Non-pigmented ciliary epithelial cell (primary cell): ENCODE measurements at places on chromosomes 1 and 21.

DNA sequence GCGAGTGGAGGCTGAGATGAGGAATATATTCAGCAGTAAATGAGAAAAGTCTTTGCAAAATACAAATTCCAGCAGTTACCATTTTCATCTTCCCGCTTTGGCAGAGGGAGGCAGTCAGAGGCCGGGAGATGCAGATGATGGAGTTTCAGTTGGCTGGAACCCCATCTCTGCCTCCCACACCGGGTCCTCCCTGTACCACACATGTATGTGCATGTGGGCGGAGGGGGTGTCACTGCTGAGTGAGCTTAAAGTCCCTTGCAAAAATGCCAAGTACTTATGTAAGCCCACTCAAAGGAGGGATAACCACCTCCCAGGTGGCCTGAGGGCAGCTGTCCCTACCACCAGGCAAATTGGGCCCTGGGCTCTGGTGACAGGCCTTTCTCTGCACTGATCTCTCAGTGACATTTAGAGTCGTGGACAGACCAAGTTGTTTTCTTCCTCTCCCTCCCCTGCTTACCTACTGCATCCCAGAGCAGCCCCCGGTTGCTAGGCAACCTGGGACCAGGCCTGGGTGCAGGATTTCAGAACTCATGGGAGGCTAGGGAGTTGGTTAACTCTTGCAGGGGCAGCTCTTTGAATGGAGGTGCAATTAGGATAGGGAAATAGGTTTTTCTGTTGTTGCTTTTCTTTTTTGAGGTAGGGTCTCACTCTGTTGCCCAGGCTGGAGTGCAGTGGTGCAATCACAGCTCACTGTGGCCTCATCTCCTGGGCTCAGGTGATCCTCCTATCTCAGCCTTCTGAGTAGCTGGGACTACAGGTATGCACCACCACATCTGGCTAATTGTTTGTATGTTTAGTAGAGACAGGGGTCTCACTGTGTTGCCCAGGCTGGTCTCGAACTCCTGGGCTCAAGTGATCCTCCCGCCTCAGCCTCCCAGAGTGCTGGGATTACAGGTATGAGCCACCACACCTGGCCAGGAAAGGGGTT, 17.1 kb upstream of the UBXN10 start:
- DNase-seq = no peak

- DNase-seq = no peak
Observed at GRCh38 chr1:9028921-9029705, 2.9 kb upstream of the SLC2A7 start.

DNA sequence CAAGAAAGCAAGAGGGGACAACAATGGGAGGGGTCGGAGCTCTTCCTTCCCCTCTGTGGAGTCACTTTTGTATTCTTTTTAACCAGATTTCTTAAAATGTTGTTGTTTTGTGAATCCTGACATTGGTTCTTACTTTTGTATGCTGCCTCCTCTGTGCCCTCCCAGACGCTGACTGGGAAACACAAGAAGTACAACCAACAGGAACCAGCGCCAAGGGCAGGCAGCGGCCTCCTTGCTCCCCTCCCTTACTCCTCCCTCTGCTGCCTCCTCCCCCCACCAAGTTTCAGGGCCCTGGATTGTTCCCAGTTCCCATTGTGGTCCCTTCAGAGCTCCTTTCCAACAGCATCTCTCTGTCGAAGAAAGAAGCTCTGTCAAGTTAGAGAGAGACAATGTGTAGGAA, 111.1 kb downstream of the BRINP2 start:
- no peak for DNase-seq

DNA sequence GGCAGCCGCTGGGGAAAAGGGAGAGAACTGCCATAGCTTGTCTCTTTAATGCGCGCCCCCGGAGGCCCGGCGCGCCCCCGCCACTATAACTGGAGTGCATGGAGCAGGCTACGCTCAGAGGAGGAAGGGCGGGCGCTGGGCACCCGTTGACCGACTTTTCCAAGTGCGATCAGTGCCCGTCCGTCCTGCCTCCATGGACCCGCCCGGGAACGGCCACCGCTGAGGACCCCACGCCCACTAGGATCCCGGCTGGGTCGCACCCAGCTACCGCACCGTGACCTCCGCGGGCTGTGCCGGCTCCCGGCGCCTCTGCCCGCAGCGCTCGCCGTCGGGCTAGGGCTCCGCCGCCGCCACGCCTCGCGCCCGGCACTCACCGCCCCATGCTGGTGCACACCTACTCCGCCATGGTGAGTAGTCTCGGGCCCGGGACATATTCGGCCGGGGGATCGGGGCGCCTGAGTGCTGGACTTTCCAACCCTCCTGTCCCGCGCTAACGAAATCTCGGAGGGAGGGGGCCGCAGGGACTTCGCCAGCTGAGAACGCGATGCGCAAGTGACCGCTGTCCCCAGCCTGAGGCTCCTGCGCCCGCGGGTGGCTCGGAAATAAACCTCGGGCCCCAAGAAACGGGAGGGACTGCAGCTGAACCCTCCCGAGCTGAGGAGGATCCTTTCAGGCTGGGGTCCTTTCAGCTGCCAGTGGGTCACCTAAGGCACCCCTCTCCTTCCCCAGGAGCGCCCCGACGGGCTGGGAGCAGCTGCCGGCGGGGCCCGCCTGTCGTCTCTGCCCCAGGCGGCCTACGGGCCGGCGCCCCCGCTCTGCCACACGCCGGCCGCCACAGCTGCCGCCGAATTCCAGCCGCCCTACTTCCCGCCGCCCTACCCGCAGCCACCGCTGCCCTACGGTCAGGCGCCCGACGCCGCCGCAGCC, at the start of gene TFAP2E:
Gene TFAP2E (plus strand): TSS at position 117 of the 927 bp plus-strand sequence. CDS start 264 bp downstream, at position 381.
- no peak for DNase-seq

DNA sequence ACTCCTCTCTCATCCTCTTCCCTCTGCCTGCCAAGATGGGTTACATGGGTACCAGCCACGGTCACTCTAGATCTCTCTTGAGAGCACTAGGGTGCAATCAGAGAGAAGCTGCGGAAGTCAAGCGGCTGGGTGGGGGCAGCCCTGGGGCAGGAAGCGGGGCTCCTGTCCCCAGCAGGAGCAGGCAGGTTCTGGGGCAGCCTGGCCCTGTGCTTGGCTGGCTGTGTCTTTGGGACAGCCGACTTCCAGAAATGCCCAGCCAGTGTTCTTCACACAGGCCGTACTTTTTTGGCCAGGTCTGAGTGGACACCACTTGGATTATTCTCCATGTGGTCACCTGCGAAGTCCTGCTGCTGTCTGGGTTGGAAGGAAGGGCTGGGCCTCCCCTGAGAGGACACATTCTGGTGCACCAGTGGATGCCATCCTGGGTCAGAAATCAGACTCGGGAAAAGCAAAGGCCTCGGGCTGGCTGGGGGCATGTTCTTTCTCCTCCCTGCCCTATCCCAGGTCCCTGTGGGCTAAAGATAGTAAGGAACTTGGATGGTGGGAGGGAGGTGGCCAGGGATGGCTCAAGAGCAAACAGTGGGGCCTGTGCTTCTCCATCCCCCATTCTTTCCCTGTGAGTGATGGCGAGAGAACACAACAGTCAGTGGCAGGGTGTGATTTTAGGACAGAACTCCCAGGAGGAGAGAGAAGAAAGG, 93.7 kb downstream of the ITPKB start:
- no peak for DNase-seq

DNA sequence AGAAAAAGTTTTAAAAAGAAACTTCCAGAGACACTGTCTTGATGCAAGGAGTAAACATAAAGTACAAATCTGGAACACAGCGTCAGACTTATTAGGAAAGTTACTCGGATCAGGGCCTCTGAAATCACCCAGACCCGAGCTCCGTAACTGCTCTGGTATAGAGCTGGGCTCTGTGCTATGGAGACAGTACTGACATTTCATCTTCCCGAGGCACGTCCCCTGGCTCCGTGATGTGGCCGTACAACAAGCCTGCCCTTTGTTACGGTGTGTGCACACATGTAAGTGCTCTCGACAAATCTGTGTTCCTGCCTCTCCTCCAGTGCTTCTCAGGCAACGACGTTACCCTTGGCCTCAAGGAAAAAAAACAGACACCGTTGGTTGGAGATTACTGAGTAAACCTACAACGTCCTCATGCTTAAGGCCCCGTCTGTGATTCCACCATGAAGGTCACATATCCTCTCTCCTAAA, 107.0 kb upstream of the IRF2BP2 start:
- no peak for DNase-seq

GRCh38 chr1:192316942-192317450, at the start of gene RGS21:
RGS21 (plus strand) TSS chr1:192316992; CDS start chr1:192343037, 26,045 bp downstream.
- no peak for DNase-seq

DNA sequence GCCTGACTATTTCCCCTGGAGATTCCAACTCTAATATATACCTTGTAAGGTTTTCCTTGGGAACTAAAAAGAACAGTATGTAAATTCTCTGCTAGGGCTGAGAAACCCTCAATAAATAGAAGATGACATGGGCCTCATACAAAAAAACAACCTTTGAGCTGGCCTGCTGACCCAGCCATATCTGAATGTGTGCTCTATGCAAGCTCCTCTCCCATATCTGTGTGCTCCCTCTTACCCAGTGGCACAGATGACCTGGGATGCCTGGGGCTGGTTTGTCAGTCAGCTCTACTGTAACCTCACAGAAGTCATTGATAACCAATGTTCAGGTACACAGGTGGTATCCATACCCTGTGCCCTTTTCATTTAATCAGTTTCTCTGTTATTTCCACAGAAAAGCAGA, 329.2 kb downstream of the SEC16B start:
- no peak for DNase-seq

DNA sequence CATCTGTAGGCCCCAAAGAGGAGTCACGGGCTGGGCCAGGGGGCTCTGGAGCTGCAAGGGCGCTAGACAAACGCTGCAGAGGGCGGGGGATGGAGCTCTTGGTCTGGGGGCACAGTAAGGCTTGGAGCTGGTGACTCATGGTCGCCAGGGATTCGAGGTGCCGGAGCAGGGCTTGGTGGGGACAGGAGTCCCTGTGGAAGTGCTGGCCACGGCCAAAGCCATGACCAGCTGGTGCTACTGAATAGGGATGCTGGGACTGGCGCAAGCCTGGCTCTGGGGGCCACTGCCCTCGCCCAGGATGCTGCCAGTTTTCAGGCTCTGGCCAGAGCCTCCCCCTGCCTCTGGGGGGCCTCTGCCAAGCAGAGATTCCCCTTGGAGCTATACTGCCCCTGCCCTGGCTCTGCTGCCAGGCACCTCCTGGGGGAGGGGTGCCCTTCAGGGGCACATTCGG, 25.2 kb downstream of the SPOCD1 start:
- no peak for DNase-seq

DNA sequence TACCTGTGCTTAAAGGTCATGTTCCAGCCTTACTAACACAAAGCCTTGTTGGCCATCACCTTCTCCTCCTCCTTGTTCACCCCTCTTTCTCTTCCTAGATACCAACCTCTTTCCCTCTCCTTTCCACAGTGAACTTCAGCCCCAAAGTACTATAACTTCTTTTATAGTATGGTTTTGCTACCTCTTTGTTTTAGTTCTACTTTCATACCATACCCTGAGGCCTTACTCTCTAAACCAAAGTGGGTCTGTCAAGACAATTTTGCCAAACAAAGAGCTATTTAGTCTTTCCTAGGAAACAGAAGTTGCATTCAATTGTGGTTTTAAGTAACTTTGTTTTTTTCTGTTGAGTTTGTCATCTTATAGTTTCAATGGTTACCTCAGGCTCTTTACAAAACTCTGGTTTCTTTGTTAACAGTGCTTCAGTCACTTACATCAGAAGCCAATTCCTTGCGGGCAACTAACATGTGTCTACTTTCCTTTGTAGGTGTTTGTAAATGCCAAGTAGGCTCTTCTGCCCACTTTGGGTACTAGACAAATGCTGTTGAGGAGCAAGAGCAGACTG, 623.9 kb upstream of the PKN2 start:
- no peak for DNase-seq

GRCh38 chr1:235073331-235073967, 55.2 kb downstream of the TOMM20 start:
- DNase-seq = no peak

GRCh38 chr1:46285730-46286477, 17.5 kb downstream of the LRRC41 start:
- DNase-seq = no peak

GRCh38 chr1:206455666-206456344, 14.5 kb upstream of the IKBKE start:
- DNase-seq = no peak

- DNase-seq = no peak
Observed at GRCh38 chr1:155650231-155650757, 38.3 kb downstream of the YY1AP1 start.

DNA sequence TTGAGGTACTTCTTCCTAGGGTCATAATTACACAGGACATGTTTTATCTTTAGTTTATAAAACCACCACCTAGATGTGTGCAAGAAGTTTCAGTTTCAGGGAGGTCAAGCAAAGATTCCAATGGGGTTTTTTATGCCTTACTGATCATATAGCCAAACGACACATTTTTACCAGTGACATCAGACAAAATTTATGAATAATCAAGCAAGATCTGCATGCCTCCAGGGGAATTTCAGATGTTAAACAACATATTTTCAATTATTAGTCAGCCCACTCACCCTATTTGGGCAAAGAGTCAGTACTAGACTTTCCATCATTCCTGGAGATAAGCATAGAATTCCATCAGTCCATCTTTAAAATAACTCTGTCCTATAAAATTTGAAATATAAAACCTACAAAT, 867.4 kb downstream of the KCNT2 start:
- no peak for DNase-seq

DNA sequence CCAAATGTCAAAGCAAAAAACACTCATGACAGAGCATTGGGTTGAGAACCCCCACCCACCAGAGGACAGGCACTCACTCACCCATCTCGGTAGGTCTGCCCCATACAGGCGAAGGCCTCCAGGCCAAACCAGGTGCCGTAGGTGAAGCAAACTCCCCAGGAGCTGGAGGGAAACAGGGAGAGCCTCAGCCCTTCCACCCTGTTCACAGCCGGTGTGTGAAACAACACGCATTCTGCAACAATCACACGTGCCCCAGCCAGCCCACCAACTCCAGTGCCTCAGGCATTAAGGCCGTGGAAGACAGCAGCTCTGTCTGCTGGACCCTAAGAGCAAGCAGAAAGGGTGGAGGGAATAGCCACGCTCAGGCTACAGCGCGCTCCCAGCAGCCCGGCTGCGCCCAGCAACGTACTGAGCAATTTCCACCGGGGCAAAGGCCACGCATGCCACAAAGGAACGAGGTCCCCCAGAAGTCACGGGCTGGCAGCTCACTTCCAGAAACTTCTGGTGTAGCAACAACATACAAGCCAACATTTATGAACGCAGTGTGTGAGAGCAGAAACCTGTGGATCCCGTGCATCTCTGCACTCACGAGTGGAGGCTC, 11.4 kb upstream of the SPATC1L start:
- DNase-seq = no peak

- no peak for DNase-seq
Observed at GRCh38 chr21:41367945-41368734, 6.3 kb downstream of the MX2 start.

GRCh38 chr1:62728963-62729362, 40.8 kb upstream of the DOCK7 start:
- DNase-seq = no peak
